ENCODE measurements at places on chromosomes 6 and 20.
A peak's percentile ranks its signal among the peaks of the same experiment; 100 is the strongest.

GRCh38 chr20:51402201-51402600 is 140.3 kb downstream of the NFATC2 start:
- peak; percentile 44 for DNase-seq

- peak; percentile 5 for DNase-seq
These were observed 653.6 kb upstream of the FLRT3 start for GRCh38 chr20:14991023-14991422.

DNA sequence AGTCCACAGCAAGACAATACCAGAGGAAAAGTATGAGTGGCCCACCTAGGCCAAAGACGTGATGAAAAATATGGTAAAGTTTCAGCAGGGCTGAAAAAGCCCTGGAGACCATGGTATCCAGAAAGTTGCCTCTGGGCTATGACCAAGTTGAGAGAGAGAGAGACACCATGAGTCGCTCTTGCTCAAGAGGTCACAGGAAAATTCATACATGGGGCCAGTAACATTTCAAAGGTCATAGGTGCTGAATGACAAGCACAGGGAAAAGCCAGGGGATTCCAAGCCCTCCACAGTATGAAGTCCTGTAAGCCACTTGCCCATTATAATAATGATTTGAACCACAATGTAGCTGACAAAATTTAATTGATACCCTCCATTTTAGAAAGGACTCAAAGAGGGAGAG is 657.7 kb upstream of the CITED2 start:
- DNase-seq: no peak

DNA sequence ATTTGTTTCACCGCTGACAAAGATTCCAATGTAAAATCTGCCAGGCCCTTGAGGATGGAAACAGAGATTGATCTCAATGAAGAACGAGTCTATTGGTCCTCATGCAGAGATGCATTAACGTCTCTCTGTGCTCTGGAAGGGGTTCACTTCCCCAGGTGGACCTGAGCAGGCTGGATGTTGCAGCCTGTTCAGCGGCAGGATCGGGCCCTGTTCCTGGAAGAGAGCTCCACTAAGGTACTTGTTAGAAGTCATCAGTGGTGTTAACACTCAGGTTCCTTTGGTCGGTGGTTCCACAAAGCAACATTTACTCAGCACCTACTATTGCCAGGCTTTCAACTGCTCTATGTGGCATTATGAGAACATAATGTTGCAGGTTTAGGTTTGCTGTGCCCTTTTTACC is 107.5 kb downstream of the TCP11 start:
- no peak for DNase-seq

DNA sequence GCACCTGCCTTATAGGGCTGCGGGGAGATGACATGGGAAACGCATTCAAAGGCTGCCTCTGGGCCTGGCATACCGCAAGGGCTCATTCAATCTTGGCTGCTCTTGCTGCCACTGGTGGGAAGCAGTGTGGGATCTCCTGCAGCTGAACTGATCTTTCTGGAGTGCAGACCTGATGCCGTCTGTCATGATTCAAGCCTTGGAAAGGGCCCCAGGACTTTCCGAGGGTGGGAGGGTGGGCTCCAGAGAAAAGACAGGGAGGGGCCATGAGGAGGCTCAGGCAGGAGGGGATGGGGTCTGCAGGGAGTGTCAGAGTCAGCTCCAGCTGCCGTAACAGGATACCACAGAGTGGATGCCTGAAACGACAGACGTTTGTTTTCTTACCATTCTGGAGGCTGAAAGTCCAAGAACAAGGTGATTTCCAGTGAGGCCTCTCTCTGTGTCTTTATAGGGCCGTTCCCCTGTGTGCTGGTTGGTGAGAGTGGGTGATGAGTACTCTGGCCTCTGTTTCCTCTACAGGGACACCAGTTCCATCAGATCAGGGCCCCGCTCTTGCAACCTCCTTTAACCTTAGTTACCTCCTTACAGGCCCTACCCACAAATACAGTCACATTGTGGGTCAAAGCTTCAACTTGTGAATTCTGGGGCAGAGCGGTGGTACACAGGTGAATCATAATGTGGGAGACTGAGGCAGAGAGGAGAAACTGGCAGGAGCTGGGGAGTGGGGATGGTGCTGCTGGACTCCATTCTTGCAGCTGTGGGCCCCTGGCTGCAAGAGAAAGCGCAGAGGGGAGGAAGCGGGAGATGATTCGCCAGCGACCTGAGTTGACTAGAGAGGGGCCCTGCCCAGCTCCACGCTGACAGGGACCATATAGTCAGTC is 148.4 kb downstream of the SYCP2 start:
- DNase-seq: no peak

DNA sequence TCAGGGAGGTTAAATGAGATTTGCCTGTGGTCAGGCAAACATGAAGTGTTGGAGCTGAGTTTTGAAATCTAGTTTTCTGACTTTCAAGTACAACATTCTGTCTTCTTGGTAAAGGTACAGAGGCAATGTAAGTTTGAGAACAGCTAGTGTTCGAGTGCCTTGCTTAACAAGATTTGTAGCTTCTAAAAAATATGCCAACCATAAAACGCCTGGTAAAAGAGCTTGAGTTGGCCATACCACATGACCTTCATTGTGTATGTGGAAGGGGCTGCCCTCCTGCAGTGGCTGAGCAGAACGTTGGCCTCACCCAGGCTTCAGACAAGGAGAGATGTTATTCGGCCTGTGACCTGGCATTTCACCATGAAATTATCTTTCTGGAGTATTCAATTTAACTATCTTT is 86.5 kb downstream of the MAP7 start:
- DNase-seq: no peak

- DNase-seq: no peak
These were observed 3.6 kb downstream of the AIG1 start for GRCh38 chr6:143064271-143064670.

GRCh38 chr6:114267897-114268296 is 74.9 kb downstream of the HS3ST5 start:
- DNase-seq: no peak

Data from AG09319 (cell line).